CD4-positive, alpha-beta T cell treated with Interleukin-12 subunit alpha and Interleukin-12 subunit beta, for 1 hour (primary cell): ENCODE measurements at places on chromosomes 6 and 20.

DNA sequence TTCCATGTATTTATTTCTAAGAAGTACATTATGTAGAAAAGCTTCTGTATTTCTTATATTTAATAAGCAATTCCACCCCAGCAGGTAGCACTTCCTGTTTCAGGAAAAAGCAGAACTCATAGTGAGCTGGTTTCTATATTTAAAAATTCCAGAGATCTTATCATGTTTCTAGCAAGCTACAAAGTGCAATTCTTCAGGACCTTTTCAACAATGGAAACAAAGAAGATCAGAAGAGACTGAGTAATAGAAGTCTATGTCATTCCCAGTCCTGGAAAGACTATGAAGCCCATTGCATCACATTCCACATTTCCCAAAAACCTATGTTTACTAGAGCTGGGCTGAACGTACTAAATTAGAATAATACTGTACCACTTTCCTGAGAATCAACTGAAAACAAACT is 302.6 kb upstream of the NRSN1 start:
- DNase-seq: no peak

GRCh38 chr6:143007646-143008045 is 53.0 kb upstream of the AIG1 start:
- DNase-seq: no peak

DNA sequence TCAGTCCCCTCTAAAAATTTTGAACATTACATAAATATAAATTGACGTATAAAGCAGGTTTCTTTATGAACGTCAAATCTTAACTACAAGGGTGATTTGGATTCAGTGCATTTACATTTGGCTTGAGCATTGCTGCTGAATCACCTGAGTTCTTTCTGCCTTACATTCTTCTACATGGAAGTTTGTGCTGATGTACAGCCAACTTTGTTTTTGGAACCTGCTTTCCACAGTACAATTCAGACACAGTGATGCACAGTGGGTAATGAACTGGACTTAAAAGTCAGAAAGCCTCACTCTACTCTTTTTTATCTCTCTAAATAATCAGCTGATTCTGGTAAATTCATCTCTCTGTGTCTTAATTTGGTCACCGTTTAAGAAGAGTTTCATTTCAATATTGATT is 47.6 kb downstream of the RCAN2 start:
- no peak for DNase-seq

GRCh38 chr6:52577022-52577777 is at the start of gene TRAM2:
TSS of gene TRAM2 (minus strand) at chr6:52577060. CDS start at chr6:52576915, 145 bp downstream.
- DNase-seq: peak; percentile 83

DNA sequence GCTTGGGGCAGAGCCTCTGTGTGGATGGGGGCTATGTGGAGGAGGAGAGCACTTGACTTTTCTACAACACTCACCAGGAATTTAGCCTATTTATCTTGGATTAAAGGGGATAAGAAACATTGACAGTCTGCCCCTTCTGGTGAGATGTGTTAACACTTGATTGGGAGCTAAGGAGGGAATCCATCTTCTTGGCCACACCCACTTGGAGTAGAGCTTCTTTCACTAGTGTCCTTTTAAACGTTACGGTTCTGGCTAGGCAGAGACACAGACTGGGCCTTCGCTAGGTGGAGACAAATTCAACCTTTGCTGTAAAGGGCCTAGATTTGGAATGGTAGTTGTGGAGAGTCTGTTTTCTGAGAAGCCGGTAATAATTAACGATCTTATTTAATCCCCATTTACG is 15.5 kb upstream of the TPBG start:
- no peak for DNase-seq

DNA sequence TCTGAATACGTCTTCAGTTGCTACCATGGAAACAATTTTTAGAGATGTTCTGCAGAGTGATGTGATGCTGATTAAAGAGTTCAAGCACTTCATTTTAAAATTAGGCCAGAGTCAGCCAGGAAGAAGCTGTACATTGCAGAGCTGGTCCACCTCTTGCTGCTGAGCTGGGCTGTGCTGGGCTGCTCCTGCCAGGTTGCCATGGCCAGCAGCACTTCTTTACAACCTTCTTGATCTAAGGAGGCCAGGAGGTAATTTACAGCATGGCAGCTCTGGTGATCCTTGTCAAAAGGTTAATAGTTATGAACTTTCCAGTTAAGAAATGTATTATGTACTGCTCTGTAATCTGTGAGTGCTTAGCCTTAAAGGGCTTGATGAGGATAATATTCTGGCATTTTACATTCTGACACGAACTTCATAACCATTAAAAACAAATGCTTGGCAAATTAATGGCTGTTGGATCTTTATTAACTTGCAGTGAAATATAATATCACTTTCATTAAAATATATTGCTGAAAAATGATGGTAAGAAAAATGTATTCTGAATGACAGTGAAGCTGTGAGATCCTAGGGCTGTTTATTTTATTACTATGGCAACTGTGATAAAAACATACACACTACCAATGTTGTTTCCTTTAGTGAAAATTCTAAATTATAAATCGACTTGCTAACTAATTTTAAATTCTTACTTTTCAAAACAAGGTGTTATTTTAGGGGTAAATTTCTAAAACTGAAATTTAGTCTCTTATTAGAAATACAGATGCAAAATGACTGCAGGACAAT is 259.7 kb downstream of the RFPL4B start:
- DNase-seq: no peak

DNA sequence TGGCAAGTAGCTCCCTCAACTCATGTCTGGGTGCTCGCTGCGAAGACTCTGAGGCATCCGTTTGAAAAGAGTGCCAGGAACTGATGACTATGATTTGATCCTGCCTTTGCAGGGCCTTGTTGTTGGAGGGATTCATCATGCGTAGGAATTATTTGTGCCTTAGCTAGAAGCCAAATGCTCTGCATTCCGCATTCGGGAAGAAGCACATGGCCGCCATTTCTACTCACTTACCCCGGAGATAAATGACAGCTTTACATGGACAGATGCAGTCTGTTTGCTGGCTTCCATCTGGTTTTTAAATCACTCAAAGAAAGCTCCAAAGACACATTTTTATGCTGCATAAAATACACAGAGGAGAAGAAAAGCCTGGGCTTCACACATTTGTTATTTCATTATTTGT is 363.3 kb upstream of the CDH4 start:
- DNase-seq: no peak

DNA sequence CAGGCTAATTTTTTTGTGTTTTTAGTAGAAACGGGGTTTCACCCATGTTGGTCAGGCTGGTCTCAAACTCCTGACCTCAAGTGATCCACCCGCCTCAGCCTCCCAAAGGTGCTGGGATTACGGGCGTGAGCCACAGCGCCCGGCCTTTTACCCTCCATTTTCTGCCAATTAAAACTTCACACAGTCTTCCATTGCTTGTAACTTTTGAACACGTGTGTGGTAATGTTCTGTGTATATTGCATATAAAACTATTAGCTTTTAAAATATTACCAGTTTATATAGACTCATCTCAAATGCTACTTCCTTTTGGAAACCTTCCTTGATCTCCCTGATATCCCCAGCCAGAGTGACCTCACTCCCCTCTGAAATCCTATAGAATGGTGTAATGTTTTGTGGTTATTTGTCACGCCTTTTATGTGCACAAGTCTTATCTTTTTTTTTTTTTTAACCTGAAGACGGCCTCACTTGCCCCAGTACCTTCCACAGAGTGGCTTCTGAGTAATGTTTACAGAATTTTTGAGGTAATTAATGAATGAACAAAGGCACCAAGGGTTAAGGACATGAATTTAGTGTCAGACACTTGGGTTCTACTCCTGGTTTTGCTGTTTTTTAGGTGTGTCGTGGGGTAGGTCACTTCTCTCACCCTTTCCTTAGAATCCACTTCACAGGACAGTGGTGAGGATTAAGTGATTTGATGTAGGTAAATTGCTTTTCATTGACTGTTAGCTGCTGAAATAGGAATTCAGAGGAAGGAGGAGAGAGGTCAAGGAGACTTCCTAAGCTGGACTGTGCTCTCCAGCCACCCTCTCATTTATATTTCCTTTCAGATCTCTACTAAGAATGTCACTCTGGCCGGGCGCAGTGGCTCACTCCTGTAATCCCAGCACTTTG is 11.2 kb upstream of the MMP24 start:
- DNase-seq: no peak
